ENCODE measurements at places on chromosomes 7 and 10. TPM values are rescaled to one million over a fixed set of nuclear protein-coding genes. Genes with fewer than 3 reads are reported as not detected.

GRCh38 chr7:44547536-44548231 is 6.6 kb upstream of the NPC1L1 start:
- no peak for DNase-seq

GRCh38 chr7:143216151-143216550 is 5.7 kb upstream of the TAS2R40 start:
- no peak for DNase-seq

- DNase-seq, result no peak
Measured at GRCh38 chr10:129097776-129098330, 369.2 kb upstream of the MGMT start.

DNA sequence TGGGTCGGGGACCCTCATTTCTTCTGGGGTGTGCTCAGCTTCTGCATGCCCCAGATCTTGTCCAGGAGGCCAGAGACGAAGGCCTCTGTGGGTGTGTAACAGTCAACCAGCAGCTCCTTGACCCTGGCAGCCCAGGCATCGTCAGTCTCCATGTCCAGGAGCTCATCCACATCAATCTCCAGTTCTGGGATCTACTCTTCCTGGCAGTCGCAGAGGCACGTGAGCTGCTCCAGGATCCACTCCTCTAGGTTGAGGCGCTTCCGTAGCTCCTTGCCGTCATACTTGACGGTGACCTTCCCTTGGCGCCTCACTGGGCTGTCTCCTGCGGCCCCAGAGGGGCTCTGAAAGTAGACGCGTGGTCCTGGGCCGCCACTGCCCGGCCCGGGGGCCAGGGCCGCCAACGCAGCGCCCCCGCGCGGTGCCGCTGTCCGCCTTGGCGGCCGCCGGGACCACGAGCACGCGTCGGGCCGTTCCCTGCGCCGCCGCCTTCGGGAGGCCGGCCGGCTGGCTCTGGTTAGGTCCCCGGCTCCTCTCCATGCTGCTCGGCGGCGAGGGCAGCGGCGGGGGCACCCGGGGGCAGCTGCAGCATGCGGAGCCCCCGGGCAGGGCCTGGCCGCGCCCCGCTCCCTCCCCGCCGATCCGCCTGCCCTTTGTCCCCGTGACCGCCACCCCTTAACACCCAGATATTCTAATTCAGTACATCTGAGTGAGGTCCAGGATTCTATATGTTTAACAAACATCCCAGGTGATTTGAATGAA is 170.5 kb downstream of the SEPTIN7 start:
- peak; percentile 22 for DNase-seq

DNA sequence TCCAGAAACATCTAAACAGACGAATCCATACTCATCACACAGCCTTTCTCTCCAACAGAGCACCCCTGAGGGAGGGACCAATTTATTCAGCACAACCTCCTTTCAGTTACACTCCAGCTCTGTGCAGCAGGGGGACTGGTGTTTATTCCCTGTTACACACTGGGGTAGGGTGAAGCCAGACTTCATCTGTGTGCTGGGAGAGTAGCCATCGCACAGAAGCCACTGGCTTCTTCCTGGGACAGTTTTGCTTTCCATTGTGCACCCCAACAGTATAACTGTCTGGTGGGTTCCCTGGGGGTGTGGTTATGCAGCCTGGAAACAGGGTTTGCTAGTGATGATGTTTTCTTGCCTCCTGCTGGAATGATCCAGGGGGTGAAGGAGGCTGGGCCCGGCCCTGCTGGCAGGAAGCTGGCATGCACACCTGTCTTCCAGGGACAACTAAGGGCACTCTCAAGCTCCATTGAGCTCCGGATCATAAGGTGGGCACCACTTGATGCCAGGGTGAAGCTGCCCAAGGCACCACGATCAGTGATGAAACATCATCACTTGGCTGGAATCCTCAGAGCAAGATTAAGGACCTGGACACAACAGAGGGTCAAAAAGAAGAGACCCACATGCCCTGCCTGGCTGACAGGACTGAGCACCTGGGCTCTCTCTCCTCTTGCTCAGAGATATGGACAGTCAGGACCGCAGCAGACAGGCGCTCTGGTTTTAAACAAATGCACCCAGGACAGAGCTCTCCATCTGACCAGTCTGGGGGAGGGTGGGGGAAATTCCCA is 293.2 kb downstream of the GRID1 start:
- DNase-seq, result no peak

GRCh38 chr10:52879091-52879807 is 106.7 kb upstream of the MBL2 start:
- no peak for DNase-seq

DNA sequence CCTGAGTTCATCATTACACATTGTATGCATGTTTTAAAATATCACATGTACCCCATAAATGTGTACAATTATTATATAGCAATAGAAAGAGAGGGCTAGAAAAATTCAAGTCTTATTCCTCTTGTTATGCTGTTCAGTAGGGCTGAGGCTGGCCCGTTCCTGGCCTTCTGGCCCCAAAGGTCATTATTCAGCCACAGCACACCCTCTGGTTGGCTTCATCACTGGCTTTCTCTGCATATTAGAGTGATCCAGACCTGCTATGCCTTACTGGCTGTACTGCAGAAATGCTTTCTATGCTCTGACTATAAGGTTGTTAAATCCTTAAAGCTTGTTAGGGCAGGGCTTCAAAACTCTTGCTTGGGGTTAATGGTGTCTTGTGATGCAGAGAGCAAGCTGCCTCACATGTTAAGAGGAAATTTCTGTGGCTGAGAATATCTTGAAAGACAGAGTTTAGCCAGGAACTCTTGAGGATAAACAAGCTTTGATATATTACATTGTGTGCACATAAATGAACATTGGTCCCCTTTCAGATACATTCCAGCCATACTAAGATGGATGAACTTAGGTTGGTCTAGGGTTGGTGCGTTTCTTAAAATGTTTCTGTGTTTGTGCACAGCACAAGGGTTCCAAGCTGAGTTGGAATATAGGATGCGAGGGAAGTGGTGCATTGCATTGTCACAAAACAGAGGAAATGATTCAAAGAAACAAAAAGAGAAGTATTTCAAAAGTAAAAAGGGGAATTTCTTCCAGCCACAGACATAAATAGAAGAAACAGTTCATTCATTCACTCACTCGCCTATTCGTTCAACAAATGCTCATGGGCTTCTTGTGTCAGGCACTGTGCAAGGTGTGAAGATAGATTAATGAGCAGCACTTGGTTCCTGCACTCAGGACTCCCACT is 61.6 kb upstream of the WDR11 start:
- no peak for DNase-seq

- no peak for DNase-seq
Measured at GRCh38 chr10:61635471-61635870, 27.3 kb upstream of the CABCOCO1 start.

GRCh38 chr7:141785706-141786552 is 4.1 kb upstream of the TAS2R5 start:
- DNase-seq, result no peak

GRCh38 chr7:50939021-50939420 is 156.3 kb upstream of the GRB10 start:
- no peak for DNase-seq

- no peak for DNase-seq
Measured at GRCh38 chr7:96667026-96667425, 42.6 kb downstream of the SEM1 start.

GRCh38 chr7:155124706-155125105 is 54.6 kb downstream of the HTR5A start:
- no peak for DNase-seq

Gene PNLIP
- total RNA-seq, result not detected

Gene SNCG
- total RNA-seq, result not detected

Gene CISD1
- total RNA-seq, result 65.0 TPM

Gene AGR2
- total RNA-seq, result not detected

Gene ERVW-1
- total RNA-seq, result not detected

Gene PIP
- total RNA-seq, result not detected

Gene ZPBP
- 0.37 TPM for total RNA-seq

Measured in activated naive CD8-positive, alpha-beta T cell treated with anti-CD3 and anti-CD28 coated beads for 36 hours (primary cell).